CMK (cell line): ENCODE measurements at places on chromosomes 2 and 18.

GRCh38 chr2:111667542-111668273 is 216.3 kb downstream of the ANAPC1 start:
- no peak for DNase-seq

DNA sequence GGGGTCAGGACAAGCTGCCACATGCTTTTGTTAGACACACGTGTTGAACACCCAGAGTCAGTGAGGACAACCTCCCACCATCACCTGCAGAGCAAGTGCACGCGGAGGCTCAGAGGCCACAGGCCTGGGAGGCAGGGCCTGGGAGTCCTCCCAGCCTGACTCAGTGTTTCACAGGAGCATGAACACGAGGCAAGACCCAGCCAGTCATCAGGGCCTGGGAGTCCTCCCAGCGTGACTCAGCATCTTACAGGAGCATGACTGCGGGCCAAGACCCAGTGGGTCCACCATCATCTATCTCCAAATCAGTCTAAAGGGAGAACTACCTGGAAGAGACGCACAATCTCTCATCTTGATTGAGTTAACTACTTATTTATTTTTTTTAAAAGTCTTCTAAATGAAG is 112.6 kb upstream of the PXDN start:
- DNase-seq: no peak

DNA sequence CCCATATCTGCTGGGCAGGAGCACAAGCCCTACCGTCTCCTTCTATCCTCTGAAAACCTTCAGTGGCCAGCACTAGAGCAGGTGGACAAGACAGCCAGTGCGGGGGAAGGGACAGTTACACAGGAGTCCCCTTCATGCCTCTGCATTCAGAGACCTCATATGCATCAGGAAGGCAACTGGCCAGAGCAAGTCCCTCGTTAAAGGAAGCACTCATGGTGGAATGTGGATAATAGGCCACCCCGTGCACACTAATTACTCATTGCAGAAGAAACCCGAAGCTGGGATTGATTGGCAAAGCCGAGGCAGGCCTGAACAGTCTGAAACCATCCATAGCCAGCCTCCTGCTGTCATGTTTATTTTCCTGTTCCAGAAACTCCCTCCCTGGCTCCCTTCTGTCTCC is 11.2 kb downstream of the KIAA2012 start:
- no peak for DNase-seq

GRCh38 chr2:161873707-161874106 is 200.3 kb downstream of the DPP4 start:
- no peak for DNase-seq

DNA sequence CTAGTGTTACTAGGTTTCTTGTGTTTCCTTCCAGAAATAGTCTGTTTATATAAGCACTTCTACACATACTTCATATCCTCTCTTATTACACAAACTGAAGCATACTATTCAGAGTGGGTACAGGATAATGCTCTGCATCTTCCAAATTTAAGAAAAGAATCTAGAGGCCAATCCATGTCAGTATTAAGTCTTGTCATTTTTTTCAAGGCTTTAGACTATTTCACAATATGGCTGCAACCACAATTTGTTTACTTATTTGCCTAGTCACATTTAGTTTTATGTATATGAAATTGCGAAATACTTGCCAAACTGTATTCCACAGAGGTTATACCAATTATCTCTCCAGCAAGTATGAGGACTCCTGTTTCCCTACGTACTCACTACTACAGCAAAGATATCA is 27.9 kb downstream of the IWS1 start:
- no peak for DNase-seq

GRCh38 chr2:230891509-230891908 is 26.8 kb downstream of the ITM2C start:
- DNase-seq: no peak

GRCh38 chr2:167504695-167505094 is 616.4 kb downstream of the XIRP2 start:
- no peak for DNase-seq

DNA sequence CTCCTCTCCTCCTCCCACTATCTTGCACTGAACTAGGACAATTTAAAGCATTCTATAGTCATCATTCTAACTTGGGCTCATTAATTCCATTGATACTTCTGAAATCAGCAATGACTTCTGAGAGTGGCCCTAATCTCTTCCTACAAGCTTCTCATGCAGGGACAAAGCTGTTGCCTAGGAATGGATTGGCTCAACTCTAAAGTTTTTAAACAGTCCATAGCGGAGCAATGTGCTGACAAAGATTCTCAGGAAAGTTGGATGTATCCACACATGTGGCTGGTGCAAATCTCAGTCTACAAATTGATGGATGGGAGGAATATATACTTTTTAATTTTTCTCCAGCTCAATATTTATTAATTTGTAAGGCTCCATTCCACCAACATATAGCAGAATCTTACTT is 388.9 kb downstream of the SETBP1 start:
- no peak for DNase-seq

DNA sequence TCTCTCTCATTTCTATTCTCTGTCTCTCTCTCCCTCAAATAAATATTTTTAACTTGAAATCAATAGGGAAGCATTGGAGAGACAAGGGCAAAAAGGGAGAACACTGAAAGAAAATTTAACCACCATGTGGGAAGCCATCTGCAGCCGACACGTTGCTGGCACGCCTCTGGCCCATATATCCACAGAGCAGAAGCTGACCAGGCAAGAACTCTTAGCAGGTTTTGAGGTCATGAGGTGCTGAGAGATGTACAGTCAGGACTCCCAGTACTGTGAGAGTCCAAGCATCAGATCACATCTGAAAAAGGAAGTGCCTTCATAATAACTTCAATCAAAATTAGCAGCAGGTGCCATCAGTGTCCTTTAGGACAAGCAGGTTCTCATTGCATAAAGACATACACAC is 156.6 kb downstream of the AKAIN1 start:
- DNase-seq: no peak

DNA sequence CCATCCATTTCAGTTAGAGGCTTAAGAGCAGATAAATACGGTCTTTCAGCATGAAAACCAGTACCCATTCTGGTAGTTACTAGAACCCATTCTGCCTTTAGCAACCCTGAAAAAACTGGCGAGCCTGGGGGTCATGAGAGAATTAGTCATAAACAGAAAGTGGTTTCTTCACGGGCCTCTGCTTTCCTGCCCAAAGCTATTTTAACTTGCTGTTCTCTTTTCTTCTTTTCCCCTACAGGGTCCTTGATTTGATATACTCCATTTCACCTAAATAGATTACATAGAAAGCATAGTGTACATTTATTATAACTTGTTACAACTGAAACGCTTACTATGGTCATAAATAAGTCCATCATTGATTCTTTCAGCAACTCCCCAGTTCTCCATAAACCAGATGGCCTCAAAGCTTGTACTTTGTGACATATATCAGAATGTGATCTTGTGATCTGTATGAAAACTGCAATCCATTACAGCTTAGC is 48.3 kb downstream of the WDFY1 start:
- no peak for DNase-seq

GRCh38 chr2:9010866-9011265 is 7.4 kb upstream of the MBOAT2 start:
- DNase-seq: no peak

DNA sequence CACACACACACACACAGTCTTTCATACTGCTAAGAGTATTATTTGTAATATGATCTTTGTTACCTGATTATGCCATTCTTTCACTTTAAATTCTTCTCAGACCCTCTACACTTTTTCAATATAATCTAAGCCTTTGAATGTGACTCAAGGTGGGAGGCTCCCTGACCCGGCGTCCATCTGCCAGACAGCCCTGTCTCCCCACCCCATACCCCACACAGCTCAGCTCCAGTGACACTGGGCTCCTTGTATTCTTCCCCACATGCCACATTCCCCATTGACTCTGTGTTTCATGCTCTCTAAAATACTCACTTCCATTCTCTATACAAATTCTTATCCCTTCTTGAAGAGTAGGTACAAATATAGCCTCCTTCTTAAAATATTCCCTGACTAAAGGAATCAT is 442.2 kb downstream of the TGIF1 start:
- no peak for DNase-seq

- DNase-seq: no peak
Measured at GRCh38 chr18:78728784-78729467, 250.7 kb upstream of the SALL3 start.

DNA sequence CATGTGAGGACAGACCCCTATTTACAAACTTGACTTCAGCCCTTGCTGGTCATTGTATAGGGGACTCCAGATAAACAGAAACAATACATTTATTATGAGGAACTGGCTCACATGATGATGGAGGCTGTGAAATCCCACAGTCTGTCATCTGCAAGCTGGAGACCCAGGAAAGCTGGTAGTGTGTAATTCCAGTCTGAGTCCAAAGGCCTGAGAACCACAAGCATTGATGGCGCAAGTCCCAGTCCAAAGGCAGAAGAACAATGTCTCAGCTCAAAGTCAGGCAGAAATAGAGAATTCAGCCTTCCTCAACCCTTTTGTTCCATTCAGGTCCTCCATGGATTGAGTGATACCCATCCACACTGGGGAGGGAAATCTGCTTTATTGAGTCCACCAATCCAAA is 28.1 kb upstream of the SPP2 start:
- DNase-seq: no peak
